ENCODE measurements at places on chromosomes 4 and X.
A peak's percentile ranks its signal among the peaks of the same experiment; 100 is the strongest.

- no peak for DNase-seq
Observed at GRCh38 chrX:106707771-106708454, 18.6 kb upstream of the RNF128 start.

GRCh38 chrX:3788494-3789233 lies 75.2 kb upstream of the PRKX start:
- no peak for DNase-seq

- peak; percentile 13 for DNase-seq
Observed at GRCh38 chr4:128191115-128191781, 96.4 kb downstream of the PGRMC2 start.

DNA sequence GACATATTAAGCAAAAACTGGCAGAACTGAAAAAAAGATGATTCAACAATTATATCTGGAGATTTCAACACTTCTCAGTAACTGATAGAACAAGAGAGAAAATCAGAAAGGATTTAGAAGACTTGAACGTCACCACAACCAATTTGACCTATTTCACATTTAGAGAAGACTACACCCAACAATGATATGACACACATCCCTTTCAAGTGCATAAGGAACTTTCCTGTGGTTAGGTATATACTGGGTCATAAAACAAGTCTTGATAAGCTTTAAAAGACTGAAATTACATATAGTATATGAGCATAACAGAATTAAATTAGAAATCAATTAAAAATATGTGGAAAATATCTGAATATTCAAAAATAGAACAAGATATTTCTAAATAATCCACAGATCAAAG lies 201.2 kb upstream of the HAND2 start:
- no peak for DNase-seq

DNA sequence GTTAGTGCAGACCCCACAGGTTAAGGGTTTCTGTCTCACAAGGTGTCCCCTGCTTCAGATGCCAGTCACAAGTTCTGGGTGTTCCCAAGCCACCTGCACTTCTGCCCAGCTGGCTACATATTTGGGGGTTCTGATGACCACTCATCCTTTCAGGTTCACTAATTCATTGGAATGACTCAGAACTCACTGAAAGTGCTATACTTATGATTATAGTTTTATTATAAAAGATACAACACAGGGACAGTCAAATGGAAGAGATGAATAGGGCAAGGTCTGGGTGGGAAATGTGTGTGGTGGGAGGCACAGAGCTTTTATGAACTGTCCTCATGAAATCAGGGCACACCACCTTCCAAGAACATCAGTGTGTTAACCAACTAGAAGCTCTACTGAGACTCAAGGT lies 97.7 kb upstream of the CASK start:
- no peak for DNase-seq

Data from stimulated activated CD8-positive, alpha-beta memory T cell treated with anti-CD3 and anti-CD28 coated beads, Interleukin-7, amount 100 ng/mL, for 1 hour (primary cell).